ENCODE measurements at places on chromosomes 11 and 22. TPM values are rescaled to one million over a fixed set of nuclear protein-coding genes. Genes with fewer than 3 reads are reported as not detected.

VSIG10L2 gene
- not detected for total RNA-seq

CASP1 gene
- total RNA-seq, result not detected

DNA sequence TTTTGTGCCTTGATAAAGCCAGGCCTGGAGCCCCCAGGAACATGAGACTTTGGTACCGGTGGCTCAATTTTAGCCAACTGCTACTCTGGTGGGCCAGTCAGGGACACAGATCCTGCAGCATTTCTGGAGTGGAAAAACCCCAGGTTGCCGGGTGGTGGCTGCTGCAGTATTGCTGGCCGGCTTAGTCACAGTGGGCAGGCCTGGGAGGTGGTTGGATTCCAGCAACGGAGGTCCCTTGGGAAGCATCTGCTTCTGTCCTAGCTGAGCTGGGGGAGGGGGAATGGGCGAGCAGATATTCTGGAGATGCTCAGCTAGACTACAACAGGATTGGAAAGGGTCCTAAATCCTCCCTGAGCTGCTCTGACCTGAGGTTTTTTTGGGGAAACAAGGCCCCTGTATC is 31.6 kb upstream of the ACCSL start:
- H3K27me3 ChIP-seq, result no peaks in the 10 kb centered on the region
- no peak overlapping the region for H3K4me3 ChIP-seq
- no peaks in the 10 kb centered on the region for H3K4me1 ChIP-seq
- H3K36me3 ChIP-seq, result no peaks in the 10 kb centered on the region

GRCh38 chr22:45207533-45207932 is 33.2 kb downstream of the KIAA0930 start:
- H3K4me1 ChIP-seq, result no peaks in the 10 kb centered on the region
- H3K27ac ChIP-seq, result no peak overlapping the region
- H3K4me3 ChIP-seq, result no peak overlapping the region
- H3K36me3 ChIP-seq, result peaks cover 6% of the 10 kb centered on the region

DNA sequence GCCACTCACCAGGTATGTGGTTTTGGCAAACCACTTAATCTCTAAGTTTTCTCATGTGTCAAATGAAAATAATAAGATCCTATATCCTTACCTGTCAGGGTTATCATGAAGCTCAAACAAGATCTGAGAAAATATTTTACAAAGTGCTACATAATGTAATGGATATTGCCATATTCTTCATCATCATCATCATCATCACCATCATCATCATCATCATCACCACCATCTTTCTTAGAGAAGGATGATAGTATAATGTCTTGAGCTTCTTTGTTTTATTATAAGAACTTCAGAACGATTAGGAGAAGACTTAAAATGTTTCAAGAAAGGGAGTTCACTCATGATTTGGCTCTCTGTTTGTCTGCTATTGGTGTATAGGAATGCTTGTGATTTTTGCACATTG is 72.5 kb upstream of the UCP3 start:
- no peaks in the 10 kb centered on the region for H3K4me1 ChIP-seq
- no peak for DNase-seq
- H3K4me3 ChIP-seq, result no peak overlapping the region
- no peak overlapping the region for H3K27ac ChIP-seq
- peaks cover 41% of the 10 kb centered on the region for H3K36me3 ChIP-seq

DNA sequence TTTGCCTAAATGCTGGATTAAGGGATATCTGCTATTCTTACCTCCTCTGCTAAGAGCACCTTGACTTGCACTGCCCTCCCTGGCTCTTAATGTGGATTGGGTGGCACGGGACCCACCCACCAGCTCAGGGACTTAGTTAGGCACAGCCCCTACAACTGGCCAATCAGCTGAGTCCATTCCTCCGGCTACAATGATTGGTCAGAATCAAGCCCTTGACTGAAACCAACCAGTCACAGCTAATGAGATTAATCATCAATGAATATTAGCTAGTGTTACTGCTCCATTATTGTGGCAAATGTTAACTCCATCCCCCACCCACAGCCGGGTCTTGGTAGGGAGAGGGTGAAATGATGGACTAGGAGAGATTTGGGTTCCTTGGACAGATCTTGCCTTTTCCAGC is 328.0 kb downstream of the MN1 start:
- H3K27ac ChIP-seq, result no peak overlapping the region
- no peaks in the 10 kb centered on the region for H3K36me3 ChIP-seq
- H3K4me1 ChIP-seq, result peaks cover 10% of the 10 kb centered on the region
- peaks cover 7% of the 10 kb centered on the region for H3K27me3 ChIP-seq
- no peak overlapping the region for H3K4me3 ChIP-seq
- no peak for DNase-seq

Data from endothelial cell (in vitro differentiated cells).